ENCODE measurements at places on chromosomes 5 and 9. TPM values are rescaled to one million over a fixed set of nuclear protein-coding genes. Genes with fewer than 3 reads are reported as not detected.

SPOCK1 gene
- total RNA-seq: 1.6 TPM

SLC6A7 gene
- not detected for total RNA-seq

NAIP gene
- total RNA-seq: 38.8 TPM

CDC14B gene
- 2.3 TPM for total RNA-seq

IFNB1 gene
- total RNA-seq: not detected

PITX1 gene
- total RNA-seq: not detected

HTR4 gene
- total RNA-seq: not detected

GMCL2 gene
- not detected for total RNA-seq

PCDHAC1 gene
- not detected for total RNA-seq

PWWP2A gene
- total RNA-seq: 37.6 TPM

ROPN1L gene
- total RNA-seq: 4.3 TPM

GZMA gene
- total RNA-seq: 530 TPM

SLC45A2 gene
- total RNA-seq: not detected

GRCh38 chr5:103245761-103246160 is 12.8 kb upstream of the MACIR start:
- DNase-seq: no peak
- peaks cover 8% of the 10 kb centered on the region for H3K27me3 ChIP-seq
- no peaks in the 10 kb centered on the region for H3K4me1 ChIP-seq

GRCh38 chr9:104921067-104921741 is 6.8 kb downstream of the ABCA1 start:
- no peaks in the 10 kb centered on the region for H3K36me3 ChIP-seq
- DNase-seq: no peak
- H3K27ac ChIP-seq: no peak overlapping the region
- peaks cover 4% of the 10 kb centered on the region for H3K4me1 ChIP-seq
- no peak overlapping the region for H3K4me3 ChIP-seq
- H3K27me3 ChIP-seq: peaks cover 9% of the 10 kb centered on the region

DNA sequence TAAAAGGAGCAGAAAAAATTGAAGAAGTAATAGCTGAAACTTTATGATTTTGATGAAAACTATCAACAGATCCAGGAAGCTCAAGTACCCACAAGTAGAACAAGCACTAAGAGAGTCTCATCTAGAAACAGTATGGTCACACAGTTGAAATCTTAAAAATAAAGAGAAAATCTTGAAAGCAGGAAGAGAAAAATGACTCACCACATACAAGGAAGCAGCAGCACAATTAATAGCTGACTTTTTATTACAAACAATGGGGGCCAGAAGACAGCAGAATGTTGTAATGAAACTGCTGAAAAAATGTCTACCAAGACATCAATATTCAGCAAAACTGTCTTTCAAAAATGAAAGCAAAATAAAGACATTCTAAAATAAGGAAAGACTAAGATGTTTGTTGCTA is 1108.3 kb upstream of the DMAC1 start:
- no peak overlapping the region for H3K27ac ChIP-seq
- DNase-seq: no peak
- H3K4me1 ChIP-seq: no peaks in the 10 kb centered on the region
- H3K4me3 ChIP-seq: no peak overlapping the region
- no peaks in the 10 kb centered on the region for H3K27me3 ChIP-seq

- H3K27me3 ChIP-seq: no peaks in the 10 kb centered on the region
- H3K27ac ChIP-seq: no peak overlapping the region
- H3K4me3 ChIP-seq: no peak overlapping the region
Measured at GRCh38 chr9:112198646-112199045, 23.5 kb upstream of the SUSD1 start.

DNA sequence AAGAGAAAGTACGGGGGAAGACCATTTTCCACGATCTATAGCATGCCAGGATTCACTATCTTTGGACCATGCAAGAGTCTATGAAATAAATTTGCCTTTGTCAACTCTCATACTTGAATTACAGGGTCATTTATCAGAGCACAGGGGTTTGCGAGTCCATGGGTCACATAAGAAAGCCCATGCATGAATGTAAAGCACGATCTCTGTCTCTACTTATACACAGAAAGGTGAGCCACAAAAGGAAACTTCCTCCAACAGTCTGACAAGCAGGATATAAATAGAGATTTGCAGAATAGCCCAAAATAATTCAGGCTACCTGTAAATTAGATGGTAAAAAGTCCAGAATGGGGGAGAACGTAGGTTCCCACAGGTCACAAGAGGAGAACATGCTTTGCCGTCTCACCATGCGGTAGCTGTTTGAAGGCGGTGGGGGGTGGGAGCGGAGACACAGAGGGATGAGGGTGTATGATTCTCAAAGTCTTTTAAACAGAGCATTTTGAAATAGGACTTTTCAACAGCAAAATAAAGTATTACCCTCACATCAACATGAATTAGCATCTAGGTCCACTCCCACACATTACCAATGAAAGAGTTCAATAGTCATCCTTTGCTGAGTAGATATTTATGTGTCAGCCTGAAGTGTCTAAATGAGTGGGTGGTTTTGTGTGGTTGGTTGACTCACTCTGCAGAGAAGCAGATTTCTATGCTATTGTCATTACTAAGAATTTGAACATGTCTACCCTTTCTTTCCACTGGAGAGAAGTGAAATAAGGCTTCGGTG is 279.7 kb downstream of the EBF1 start:
- no peak for DNase-seq
- peak overlapping the region; percentile 58 for H3K27ac ChIP-seq
- H3K4me3 ChIP-seq: no peak overlapping the region
- H3K4me1 ChIP-seq: no peaks in the 10 kb centered on the region

DNA sequence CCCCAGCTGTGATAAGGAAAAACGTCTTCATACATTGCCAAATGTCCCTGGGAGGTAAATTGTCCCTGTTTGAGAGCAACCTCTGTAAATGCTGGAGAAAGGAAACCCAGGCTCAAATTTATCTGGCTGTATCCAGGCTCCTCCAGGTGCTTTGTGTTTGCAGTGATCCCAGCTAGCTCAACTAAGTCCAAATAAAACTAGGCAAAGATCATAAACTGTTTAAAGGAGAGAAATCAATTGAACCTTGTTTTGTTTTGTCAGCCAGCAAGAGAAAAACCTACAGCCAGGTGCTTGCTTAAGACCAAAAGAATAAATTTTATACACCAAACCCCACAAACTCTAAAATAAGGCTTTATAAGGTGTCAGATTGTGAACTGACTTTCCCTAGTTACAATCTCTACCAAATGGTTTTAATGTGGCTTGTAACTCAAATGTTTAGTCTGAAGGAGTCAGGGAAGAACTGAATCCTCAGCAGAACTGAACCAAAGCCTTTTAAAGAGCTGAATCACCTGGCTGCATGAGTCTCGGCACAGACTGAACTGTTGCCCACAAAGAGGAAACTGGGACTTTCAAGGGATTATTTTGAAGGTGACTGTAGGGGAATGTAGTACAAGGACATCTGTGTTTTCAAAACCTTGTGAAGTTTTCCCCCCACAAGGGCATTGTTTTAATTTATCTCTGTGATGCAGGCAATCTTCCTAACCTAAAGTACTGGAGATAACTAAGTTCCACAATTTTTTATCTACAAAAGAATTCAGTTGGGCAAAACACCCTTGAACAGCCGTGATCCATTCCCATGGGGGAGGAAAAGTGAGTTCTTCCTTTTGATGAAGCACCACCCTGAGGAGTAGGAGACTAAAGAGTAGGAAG is 201.7 kb upstream of the TARS1 start:
- H3K36me3 ChIP-seq: no peaks in the 10 kb centered on the region
- DNase-seq: no peak
- no peak overlapping the region for H3K27ac ChIP-seq
- no peaks in the 10 kb centered on the region for H3K27me3 ChIP-seq
- H3K4me1 ChIP-seq: peaks cover 3% of the 10 kb centered on the region

- H3K27ac ChIP-seq: peak overlapping the region; percentile 99
- no peaks in the 10 kb centered on the region for H3K27me3 ChIP-seq
- peaks cover 24% of the 10 kb centered on the region for H3K36me3 ChIP-seq
- no peak for DNase-seq
- H3K4me1 ChIP-seq: peaks cover 14% of the 10 kb centered on the region
Measured at GRCh38 chr9:72363236-72363635, 1.8 kb downstream of the ZFAND5 start.

- no peaks in the 10 kb centered on the region for H3K36me3 ChIP-seq
- H3K27ac ChIP-seq: no peak overlapping the region
- no peaks in the 10 kb centered on the region for H3K27me3 ChIP-seq
- no peaks in the 10 kb centered on the region for H3K4me1 ChIP-seq
Measured at GRCh38 chr5:22314548-22314947, 538.6 kb downstream of the CDH12 start.

DNA sequence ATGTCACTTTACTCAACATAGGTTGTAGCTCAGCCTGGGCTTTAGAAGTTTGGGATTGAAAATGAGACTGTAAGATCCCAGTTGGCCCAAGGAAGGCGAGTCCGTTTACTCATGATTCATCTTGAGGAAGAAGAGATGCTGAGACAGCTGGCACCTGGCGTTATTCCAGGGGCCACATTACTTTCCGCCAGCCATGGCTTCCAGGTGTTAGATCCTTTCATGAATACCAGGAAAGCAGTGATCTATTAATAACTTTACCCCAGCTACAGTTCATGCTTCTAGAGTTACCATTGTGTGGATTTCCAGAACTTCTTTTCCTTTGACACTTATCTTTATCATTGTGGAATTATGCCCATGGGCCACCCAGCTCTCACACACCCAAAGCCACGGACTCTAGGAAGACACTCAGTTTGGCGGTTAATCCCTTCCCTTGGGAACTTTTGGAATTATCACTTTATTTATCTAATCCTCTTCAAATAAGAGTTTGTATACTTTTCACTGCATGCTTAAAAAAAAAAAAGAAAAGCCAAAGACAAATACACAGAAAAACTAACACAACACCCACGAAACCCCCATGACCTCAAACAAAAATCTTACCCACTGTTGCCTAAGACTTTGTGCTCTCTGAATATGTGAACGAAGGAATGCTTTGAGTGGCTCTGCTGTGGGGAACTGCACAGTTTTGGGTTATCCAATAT is 26.9 kb downstream of the RAI14 start:
- no peaks in the 10 kb centered on the region for H3K27me3 ChIP-seq
- H3K36me3 ChIP-seq: no peaks in the 10 kb centered on the region
- DNase-seq: no peak
- H3K4me1 ChIP-seq: no peaks in the 10 kb centered on the region
- no peak overlapping the region for H3K4me3 ChIP-seq
- no peak overlapping the region for H3K27ac ChIP-seq

GRCh38 chr9:135921749-135922310 is 14.5 kb upstream of the CAMSAP1 start:
- H3K36me3 ChIP-seq: no peaks in the 10 kb centered on the region
- no peak overlapping the region for H3K27ac ChIP-seq
- H3K4me3 ChIP-seq: no peak overlapping the region

- H3K27me3 ChIP-seq: no peaks in the 10 kb centered on the region
- DNase-seq: no peak
- H3K36me3 ChIP-seq: no peaks in the 10 kb centered on the region
- H3K27ac ChIP-seq: no peak overlapping the region
- H3K4me1 ChIP-seq: no peaks in the 10 kb centered on the region
Measured at GRCh38 chr5:18605186-18605585, 970.9 kb downstream of the TAF11L14 start.

GRCh38 chr5:112397690-112398089 is 21.4 kb downstream of the EPB41L4A start:
- no peak for DNase-seq
- no peaks in the 10 kb centered on the region for H3K4me1 ChIP-seq
- no peaks in the 10 kb centered on the region for H3K27me3 ChIP-seq
- H3K4me3 ChIP-seq: no peak overlapping the region

- H3K4me1 ChIP-seq: no peaks in the 10 kb centered on the region
- H3K36me3 ChIP-seq: peaks cover 4% of the 10 kb centered on the region
- no peaks in the 10 kb centered on the region for H3K27me3 ChIP-seq
- H3K4me3 ChIP-seq: no peak overlapping the region
- no peak overlapping the region for H3K27ac ChIP-seq
- DNase-seq: no peak
Measured at GRCh38 chr9:113985968-113986585, 92.0 kb downstream of the AMBP start.

GRCh38 chr9:99189887-99190596 is 31.7 kb downstream of the ALG2 start:
- no peak overlapping the region for H3K27ac ChIP-seq
- no peaks in the 10 kb centered on the region for H3K27me3 ChIP-seq
- no peaks in the 10 kb centered on the region for H3K36me3 ChIP-seq
- DNase-seq: no peak
- H3K4me1 ChIP-seq: peaks cover 2% of the 10 kb centered on the region
